ENCODE measurements at places on chromosomes 1 and 21. TPM values are rescaled to one million over a fixed set of nuclear protein-coding genes. Genes with fewer than 3 reads are reported as not detected.

- DNase-seq = no peak
Observed at GRCh38 chr1:232333419-232333767, 296.5 kb downstream of the SIPA1L2 start.

DNA sequence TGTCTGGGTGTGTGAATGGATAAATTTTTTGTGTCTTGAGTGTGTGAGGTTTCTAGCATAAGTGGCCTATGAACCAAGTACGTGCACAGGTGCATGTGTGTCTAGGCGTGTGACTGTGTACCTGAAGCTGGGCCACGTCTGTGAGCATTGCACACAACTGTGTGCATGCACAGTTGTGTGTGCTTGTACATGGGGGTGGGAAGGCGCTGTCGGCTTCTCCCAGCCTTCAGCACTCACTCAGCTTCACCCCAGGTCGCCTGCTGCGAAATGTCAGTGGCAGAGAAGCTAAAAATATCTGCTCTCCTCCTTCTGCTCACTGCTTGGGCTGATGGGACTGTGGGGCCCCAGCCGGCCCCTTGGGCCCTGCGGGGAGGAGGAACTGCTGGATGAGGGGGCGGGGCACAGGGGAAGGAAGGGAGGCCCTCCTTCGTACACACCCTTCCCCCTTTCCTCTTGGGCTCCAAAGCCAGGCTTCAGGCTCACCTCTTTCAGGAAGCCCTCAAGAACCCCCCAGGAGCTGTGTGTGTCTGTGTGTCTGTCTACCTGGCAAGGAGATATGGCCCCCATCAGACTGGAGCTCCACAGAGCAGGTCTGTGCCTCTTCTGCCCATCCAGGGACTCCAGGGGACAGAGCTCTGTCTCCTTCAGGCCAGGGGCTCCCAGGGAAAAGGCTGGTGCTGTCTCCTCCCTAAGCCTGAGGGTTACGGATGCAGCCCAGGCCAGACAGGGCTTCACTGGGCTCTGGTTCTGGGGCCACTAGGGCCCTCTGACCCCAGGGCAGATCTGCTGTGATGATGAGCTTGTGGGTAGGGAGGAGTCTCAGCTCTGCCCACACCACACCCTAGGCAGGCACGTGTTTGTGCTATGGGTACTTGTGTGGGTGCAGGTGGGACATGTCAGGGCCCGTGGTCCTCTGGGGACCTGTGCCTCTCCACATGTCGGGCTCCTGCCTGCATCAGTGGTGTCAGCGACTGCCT is 35.6 kb upstream of the WASF2 start:
- DNase-seq = peak; percentile 63

DNA sequence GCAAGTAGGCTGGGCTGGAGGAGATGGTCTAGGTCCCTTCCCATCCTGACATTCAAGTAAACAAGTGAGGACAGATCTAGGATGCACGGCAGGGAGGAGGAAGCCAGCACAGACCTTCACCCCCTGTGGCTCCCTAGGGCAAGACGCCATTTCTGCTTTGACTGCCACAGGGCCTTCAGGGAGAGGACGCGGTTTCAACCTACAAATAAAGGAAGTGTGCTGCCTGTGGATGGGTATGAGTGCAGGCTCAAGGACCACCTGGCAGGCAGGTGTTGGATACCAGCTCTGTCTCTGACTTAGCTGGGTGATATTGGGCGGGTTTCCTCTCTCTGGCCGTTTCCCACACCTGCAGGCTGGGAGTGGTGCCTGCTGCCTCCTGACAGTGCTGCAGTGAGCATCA is 16.2 kb downstream of the SLC2A1 start:
- DNase-seq = no peak

DNA sequence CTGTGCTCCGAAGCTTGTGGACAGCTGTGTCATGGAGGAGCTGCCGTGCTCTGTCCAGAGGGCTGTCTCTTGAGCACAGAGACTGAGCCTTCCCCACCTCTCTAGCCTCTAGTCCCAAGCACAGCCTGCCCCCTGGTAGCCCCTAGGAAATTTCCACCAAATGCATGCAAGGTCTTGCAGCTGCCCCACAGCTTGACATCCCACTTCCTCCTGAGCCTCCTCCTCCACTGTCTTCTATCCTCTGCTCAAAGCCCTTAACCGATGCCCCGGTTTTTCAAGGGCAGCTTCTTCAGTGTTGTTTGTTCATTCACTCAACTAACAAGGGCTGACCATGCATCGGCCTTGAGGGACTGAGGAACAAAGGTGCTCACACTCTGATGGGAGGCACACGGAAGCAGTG is 20.6 kb upstream of the PROK1 start:
- no peak for DNase-seq

GRCh38 chr1:66445492-66446181 is 88.3 kb upstream of the SGIP1 start:
- peak; percentile 39 for DNase-seq

DNA sequence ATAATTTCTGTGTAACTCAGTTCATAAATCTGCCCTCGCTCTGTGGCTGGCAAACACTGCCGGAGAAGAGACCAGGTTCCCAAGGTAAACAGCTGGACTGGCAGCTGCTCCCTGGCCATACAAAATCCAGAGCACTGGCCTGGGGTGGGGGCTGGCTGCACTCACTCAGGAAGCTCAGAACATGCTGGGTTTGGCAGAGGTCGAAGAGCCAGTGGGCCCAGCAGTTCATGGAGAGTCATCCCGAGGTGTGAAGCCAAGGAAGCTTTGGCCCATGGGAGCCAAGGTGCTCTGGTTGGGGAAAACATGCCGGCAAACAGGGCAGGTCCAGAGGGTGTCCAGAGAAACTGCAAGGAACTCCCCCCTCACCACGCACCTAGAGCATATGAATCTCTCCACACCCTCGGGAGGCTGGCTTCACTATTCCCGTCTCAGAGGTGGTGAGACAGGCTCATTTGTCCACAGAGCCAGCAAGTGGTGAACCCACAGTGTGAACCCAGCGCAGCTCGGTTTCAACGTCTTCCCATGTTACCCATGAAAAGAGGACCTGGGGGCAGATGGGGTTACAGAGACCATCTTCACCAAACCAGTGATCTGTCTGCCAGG is 102.4 kb downstream of the DMRTB1 start:
- DNase-seq = no peak

- DNase-seq = no peak
Observed at GRCh38 chr1:245788269-245788668, 633.5 kb downstream of the KIF26B start.

GRCh38 chr1:153357853-153358690 is at the start of gene S100A9:
Gene S100A9 (plus strand): TSS chr1:153357854. CDS start chr1:153358284, 430 bp downstream.
- peak; percentile 25 for DNase-seq

DNA sequence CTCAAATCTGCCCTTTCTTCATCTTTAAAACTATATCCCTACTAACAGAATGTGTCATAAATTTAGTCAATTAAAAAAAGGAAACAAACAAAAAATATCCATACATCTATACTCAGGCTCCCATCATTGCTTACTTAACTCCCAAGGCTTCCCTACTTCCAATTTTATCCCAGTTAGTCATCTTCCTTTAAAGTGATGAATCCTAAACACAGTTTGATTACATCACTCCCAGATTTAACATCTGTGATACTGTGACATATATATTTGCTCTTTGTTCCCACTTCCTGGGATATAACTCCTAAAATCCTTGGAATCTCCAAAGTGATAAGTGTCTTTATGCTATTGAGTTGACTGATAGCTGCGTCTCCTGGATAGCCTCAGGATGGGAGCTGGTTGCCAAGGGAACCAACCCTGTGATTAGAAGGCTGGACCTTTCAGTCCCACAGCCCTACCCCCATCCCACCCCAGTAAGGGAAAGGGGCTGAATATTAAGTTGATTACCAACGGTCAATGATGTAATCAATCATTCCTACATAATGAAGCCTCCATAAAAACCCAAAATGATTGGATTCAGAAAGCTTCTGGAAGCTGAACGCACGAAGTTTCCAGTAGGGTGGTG is 21.6 kb downstream of the GLMN start:
- DNase-seq = no peak

- no peak for DNase-seq
Observed at GRCh38 chr1:38337711-38338110, 291.1 kb upstream of the POU3F1 start.

- no peak for DNase-seq
Observed at GRCh38 chr1:19427087-19427781, 58.1 kb downstream of the CAPZB start.

GRCh38 chr1:25140073-25140797 is 92.1 kb downstream of the SYF2 start:
- DNase-seq = no peak

GRCh38 chr1:165829888-165830287 is 2.5 kb downstream of the UCK2 start:
- DNase-seq = no peak

GRCh38 chr21:46188226-46189212 is 4.3 kb upstream of the SPATC1L start:
- DNase-seq = no peak

DNA sequence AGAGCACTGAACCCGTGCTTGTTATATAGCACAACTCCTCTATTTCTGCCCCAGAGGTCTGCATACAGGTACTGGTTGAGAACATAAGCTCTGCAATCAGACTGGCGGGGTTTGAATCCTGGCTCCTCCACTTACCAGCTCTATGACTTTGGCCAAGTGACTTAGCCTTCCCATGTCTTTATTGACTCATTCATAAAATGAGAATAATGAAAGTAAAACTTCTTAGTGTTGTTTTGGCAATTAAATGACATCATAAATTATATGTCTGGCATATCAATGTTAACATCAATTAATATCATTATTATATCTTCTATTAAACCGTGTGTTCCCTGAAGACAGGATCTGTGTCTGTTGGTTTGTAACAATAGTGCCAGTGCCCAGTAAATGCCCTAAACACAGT is 4.3 kb downstream of the INKA2 start:
- no peak for DNase-seq

GRCh38 chr21:33396951-33397350 is 6.3 kb upstream of the IFNGR2 start:
- DNase-seq = no peak

SYTL1 gene
- total RNA-seq = 113 TPM

S1PR1 gene
- total RNA-seq = 420 TPM

CFHR1 gene
- total RNA-seq = not detected

Data from CD8-positive, alpha-beta T cell (primary cell).